ENCODE measurements at places on chromosomes 7 and 10.

- no peak for DNase-seq
Observed at GRCh38 chr10:128475686-128476367, 349.6 kb upstream of the MKI67 start.

GRCh38 chr7:31102973-31103850 lies 51.1 kb downstream of the ADCYAP1R1 start:
- no peak for DNase-seq

GRCh38 chr10:74930965-74931364 lies 104.6 kb downstream of the KAT6B start:
- DNase-seq = no peak

DNA sequence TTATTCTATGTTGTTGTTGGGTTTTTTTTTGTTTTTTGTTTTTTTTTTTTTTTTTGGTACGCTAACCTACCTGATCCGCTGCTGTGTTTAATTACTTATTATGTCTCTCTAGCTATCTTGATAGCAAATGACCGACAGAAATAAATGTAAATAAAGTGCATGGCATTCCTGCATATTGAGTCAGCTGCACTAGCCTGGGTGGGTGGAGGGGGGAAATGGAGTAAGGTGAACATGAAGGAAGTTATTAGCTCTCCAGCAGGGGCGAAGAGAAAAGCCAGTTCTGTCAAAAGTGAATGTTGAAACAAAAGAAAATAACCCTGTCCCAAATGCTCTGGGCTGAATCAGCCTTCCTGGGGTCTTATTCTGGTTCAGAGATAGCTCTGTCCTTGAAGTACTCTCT lies 210.7 kb upstream of the MDFIC start:
- no peak for DNase-seq

DNA sequence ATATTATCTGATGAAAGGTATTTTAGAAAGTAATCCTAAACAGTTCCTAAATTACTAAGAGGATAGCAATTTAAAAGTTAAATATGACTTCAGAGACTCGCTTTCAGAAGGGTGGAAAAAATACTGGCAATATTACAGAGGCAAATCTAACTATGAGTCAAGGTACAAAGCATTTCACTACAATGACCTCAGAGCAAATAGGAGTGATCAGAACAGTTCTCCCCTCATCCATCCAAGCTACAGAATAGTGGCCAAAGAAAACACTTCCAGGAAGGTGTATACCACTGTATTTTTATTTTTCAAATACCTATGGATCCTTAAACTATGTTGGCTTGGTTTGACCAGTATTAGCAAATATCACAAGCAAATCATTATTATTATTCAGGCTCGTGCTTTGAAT lies 112.8 kb upstream of the ODAD2 start:
- DNase-seq = no peak

DNA sequence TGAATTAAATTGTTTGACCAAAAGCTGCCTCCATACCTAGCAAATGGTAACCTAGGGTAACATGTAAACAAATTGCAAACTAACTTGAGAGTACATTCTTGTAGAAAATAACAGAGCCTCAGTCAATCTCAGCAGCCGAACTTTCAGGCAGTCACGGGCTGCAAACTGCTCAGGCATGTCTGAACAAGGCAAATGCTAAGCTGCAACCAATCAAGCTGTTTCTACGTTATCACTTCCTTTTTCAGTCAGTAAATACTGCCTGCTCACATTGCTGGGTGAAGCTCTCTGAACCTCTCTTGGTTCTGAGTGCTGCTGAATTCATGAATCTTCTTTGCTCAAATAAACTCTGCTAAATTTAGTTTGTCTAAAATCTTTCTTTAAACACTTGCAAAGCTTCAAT lies 1212.4 kb downstream of the SORCS1 start:
- no peak for DNase-seq

GRCh38 chr10:83952314-83952713 lies 187.0 kb upstream of the GHITM start:
- no peak for DNase-seq

DNA sequence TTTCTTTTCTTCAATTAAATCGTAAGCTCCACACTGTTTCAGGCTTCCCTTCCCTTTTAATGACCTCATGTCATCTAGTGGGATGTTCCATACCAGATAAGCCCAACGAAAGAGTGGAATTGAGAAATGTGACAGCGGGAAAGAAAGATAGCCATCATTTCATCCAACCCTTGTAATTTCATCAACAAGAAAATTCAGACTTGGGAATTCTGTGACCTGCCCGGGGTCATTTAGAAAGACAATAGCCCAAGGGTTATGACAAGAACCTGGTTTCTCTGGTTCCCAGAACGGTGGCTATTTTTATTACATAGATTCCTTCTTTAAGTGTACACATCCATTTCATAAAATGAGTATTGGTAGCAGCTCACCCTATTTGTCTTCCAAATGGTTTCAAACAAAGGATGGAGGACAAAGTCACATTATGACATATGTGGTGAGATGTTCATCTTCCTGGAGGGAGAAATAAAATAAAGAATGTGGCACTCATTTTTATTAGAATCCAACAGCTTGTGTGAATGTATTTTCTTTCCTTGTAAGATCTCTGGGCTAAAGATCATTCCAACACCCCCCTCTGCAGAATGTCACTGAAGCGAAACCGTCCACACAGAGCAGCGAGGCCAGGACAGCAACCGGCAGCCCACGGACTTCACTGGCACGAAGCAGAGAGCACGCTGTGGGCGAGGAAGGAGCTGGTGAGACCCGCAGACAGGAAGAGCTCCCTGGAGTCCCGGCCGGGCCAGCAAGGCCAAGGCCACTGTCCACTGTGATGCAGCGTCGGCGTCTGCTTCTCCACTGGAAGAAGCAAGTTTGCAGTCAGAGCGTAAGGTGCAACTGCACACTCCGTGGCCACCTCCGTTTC lies 199.9 kb downstream of the KLF6 start:
- DNase-seq = no peak

DNA sequence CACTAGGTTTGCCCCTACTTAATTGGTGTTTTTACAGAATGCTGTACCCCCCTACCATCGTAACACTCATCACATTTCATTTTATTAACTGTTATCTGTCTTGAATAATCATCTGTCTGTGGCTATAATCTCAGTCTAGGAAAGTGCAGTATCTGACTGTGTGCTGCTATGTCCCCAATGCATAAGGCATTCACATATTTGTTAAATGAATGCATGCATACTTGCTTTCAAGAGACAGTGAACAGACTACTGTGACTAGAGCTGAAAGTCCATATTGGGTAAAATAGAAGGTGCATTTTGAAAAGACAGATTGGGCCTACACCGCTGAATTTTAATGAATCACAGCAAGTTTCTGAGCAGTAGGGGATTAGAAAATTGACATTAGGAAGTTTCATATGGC lies 112.3 kb downstream of the ARHGAP12 start:
- DNase-seq = no peak

DNA sequence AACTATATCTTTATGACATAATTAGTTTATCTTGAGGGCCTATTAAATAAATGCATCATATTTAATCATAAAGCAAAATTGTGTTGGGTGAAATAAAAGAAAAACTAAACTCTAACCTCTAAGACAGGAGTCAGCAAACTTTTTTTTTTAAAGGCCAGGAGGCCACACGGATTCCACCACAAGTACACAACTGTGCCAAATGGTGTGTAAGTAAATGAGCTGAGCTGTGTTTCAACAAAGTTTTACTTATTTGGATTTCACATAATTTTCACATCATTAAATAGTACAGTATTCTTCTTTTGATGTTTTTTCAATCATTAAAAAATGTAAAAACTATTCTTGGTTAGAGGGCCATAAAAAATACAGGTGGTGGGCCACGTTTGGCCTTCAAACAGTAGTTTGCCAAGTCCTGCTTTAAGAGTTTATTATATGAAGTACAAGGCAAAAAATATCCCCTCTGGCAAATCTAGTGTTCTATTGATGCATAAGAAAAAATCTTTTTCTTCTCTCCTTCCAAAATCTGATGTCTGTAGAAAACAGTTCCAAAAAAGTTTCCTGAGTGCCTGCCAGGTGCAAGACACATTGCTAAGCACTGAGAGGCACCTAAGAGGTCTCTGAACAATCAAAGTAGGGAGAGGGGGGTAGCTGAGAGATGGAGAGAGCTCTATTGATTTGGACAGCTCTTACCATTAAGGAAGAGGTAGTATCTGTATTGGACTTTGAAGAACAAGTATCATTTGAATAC lies 26.5 kb upstream of the SPOCK2 start:
- no peak for DNase-seq

DNA sequence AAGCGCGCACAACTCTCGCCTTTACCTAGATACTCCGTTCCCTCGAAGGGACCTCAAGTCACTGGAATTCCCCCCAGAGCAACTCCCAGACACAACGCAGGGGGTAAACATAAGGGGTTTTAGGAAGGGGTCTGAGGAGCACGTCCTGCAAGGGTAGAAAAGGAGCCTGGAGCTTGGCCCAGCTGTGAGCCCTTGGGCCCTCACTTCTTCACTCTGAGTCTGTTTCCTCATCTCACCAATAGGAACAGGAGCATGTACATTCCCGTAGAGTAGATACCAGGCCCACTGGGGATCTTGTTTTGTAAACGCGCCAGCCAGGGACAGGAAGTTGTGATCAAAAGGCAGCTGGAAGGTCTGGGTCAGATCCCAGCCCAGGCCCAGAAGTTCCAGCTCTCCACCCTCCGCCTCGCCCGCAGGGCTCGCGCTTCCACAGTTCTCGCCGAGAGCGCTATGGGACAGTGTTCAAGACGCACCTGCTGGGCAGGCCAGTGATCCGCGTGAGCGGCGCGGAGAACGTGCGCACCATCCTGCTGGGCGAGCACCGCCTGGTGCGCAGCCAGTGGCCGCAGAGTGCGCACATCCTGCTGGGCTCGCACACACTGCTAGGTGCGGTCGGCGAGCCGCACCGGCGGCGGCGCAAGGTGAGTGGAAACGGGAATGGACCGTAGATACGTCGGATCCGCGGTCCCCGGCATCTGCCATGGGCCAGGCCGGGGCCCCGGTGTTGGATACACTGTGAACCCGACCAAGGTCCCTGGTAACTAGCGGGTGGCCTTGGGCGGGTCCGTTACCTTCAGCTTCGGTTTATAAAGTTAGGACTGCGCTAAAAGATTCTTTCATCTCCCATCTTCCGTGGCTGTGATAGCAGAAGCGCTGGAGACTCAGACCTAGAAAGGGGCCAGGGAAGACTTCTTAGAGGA lies 1.3 kb downstream of the CYP26C1 start:
- no peak for DNase-seq

GRCh38 chr7:19930051-19930450 lies 156.6 kb upstream of the TMEM196 start:
- no peak for DNase-seq
